ENCODE measurements at places on chromosomes 4 and X. TPM values are rescaled to one million over a fixed set of nuclear protein-coding genes. Genes with fewer than 3 reads are reported as not detected.

BMPR1B gene
- total RNA-seq, result 7.1 TPM

SMIM31 gene
- not detected for total RNA-seq

SPACA5 gene
- total RNA-seq, result not detected

DDX53 gene
- total RNA-seq, result not detected

GABRQ gene
- total RNA-seq, result not detected

HTRA3 gene
- total RNA-seq, result 11.5 TPM

- DNase-seq, result no peak
These were observed 26.2 kb downstream of the JADE1 start for GRCh38 chr4:128835498-128836222.

GRCh38 chr4:185464887-185465286 lies 6.6 kb downstream of the CCDC110 start:
- DNase-seq, result no peak

GRCh38 chr4:85555206-85555605 lies 80.3 kb downstream of the ARHGAP24 start:
- DNase-seq, result no peak

DNA sequence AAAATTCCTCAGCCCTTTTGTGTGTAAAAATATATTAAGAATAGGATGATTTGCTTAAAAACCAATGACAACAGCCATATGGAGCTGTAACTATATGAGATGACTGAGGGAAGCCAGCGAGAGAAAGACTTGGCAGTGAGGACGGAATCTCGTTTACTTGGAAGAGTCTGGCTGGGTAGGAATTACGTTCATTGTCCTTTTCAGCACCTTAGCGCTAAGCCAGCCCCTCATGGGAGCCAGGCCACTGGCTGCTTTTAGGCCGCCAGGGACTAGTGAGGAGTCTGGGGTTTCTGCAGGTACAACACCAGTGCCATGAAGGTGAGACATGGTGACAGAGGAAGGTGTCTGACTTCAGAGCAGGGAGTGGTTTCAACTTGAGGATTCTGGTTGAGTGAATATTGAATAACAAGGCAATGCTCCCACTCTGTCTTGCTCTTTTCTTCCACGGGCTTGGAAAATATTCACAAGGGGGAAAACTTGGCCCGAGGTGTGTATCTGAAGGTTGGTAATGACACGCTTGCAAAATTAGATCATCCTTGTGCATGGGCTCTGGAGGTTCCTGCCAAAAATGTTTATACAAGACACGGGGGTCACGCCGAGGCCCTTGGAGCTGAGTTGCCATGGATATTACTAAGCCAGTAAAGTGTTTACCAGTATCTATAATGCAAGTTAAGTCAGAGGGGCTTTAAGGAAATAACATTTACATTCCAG lies 17.4 kb downstream of the KLF3 start:
- no peak for DNase-seq

DNA sequence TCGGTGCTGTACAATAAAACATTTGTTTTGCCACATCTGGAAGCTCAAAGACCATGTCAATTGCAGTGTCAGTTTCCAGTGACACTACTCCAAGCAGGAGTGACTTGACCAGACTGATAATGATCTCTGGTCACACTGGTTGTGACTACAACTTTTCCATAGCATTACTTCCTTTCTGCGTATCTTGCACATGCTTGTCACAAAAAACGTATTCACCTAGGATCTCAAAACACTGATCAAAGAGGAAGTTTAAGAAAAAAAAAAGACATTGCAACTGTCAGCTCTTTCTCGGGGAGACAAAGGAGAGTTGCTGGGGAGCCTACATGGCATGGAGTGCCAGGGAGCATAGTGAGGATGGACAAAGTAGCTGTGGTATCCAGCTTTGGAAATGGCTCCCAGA lies 60.6 kb downstream of the OPHN1 start:
- DNase-seq, result no peak

- no peak for DNase-seq
These were observed 567.1 kb downstream of the IL15 start for GRCh38 chr4:142203505-142203904.

DNA sequence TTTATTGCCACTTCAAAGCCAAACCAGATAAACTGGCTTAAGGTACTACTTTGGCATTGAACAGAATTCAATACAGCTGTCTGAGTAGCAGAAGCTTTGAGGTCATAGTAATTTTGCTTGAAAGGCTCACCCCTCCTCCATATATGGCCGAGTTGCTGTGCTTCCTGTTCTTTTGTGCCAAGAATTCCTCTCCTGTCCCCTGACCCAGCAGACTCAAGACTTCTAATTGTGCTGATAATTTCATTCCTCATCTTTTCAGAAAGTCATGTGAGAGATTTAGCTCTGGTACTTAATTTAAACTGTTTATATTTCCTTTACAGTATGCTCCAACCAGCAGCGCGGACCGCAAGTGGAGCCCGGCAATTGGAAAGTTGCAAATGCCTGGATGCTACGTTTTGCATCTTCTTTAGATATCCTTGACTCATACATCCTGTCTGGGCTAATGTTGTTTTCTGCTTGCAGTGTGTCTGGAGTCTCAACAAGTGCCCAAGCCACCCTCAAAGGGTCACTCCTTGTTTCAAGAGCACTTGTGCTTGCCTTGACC lies 373.4 kb downstream of the PDGFC start:
- DNase-seq, result peak; percentile 77

DNA sequence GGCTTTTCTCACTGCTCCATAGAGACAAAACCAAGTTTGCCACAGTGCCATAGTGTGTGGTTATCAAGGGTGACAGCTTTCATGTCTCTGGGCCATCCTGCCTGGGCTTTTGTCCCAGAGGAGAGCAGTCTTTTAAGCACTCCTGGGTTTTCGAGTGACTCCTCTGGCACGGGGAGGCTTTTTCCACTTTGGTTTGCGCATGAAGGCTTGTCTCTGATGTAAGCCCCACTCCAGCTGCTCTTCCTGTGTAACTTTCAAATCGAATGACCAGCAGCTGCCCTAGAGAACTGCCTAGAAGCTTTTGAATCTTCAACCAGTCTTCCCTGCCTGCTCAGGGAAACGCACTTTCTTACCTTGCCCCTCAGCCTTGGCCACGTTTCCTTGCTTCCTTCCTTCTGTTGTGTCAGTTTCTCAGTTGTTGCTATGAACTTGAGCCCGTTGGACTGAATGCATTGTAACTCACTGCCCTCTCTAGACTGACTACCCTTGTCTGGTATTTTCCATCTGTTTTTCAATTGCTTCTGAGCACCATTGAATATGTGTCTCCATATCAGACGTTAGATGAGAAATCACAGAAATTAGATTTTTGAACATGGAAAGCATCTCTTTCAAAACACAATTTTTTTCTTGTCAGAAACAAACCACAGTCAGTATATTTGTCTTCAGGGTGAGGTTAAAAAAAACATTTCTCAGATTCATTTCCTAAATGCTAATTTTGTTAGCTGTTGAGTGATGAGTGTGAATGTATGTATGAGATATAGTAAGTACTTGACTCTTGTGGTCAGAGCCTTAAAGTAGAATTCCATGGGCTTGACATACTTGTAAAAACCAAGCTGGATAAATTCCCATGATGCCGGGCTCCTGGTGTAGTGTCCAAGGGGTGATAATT lies 45.3 kb downstream of the SLC9A6 start:
- no peak for DNase-seq

DNA sequence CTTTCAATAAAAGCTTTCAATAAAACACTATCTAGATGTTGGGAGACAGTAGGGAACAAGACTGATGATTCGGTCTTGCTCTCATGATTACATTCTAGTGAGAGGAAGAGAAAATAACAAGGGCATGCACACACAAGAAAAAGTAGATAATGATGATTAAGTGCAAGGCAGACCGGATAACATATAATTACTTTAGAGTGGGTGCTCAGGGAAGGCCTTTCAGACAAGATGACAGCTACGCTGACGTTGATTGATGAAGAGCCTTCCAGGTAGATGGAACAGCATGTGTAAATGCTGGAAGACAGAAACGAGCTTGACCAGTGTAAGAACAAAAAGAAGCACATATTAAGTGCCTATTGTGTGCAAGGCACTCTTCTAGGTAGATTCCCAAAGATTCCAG lies 43.4 kb downstream of the TXK start:
- DNase-seq, result no peak

Data from osteoblast (primary cell).